Adrenal gland (tissue), 19 donors: ENCODE measurements at places on chromosomes 7 and 10.

GRCh38 chr10:77299320-77299719 lies 338.3 kb downstream of the KCNMA1 start:
- no peak overlapping the region for H3K27ac ChIP-seq
- no peaks in the 10 kb centered on the region for H3K4me1 ChIP-seq
- H3K4me3 ChIP-seq = no peak overlapping the region

- no peak for DNase-seq
- H3K36me3 ChIP-seq = no peaks in the 10 kb centered on the region
- H3K4me1 ChIP-seq = no peaks in the 10 kb centered on the region
- H3K4me3 ChIP-seq = no peak overlapping the region
- H3K27ac ChIP-seq = no peak overlapping the region
- H3K27me3 ChIP-seq = no peaks in the 10 kb centered on the region
These were observed 29.7 kb downstream of the STMP1 start for GRCh38 chr7:135692055-135692454.

DNA sequence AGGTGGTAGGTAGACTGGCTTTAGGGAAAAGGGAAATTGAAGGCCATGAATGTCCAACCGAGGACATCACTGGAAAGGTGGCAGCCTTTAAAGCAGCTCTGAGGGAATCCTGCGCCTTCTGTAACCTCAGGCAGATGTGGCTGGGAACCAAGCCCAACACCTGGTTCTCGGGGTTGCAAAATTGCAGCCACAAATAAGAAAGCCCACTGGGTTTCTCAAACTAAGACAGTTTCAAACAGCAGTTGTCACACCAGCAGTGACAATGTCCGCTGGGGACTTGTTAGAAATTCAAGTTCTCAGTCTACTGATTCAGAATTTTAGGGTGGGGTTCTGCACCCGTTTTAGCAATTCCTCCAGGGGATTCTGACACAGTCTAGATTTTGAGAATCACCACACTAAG lies 42.7 kb upstream of the STEAP1B start:
- DNase-seq = no peak
- no peak overlapping the region for H3K4me3 ChIP-seq
- no peak overlapping the region for H3K27ac ChIP-seq
- no peaks in the 10 kb centered on the region for H3K4me1 ChIP-seq
- H3K27me3 ChIP-seq = peaks cover 2% of the 10 kb centered on the region
- H3K36me3 ChIP-seq = no peaks in the 10 kb centered on the region

GRCh38 chr7:131170440-131171271 lies 157.0 kb upstream of the MKLN1 start:
- H3K4me3 ChIP-seq = no peak overlapping the region
- H3K36me3 ChIP-seq = no peaks in the 10 kb centered on the region
- no peak for DNase-seq
- H3K4me1 ChIP-seq = no peaks in the 10 kb centered on the region
- no peak overlapping the region for H3K27ac ChIP-seq

GRCh38 chr7:129210989-129211312 lies 13.9 kb upstream of the AHCYL2 start:
- no peak overlapping the region for H3K27ac ChIP-seq
- no peaks in the 10 kb centered on the region for H3K4me1 ChIP-seq
- no peaks in the 10 kb centered on the region for H3K27me3 ChIP-seq
- H3K4me3 ChIP-seq = no peak overlapping the region
- DNase-seq = no peak

DNA sequence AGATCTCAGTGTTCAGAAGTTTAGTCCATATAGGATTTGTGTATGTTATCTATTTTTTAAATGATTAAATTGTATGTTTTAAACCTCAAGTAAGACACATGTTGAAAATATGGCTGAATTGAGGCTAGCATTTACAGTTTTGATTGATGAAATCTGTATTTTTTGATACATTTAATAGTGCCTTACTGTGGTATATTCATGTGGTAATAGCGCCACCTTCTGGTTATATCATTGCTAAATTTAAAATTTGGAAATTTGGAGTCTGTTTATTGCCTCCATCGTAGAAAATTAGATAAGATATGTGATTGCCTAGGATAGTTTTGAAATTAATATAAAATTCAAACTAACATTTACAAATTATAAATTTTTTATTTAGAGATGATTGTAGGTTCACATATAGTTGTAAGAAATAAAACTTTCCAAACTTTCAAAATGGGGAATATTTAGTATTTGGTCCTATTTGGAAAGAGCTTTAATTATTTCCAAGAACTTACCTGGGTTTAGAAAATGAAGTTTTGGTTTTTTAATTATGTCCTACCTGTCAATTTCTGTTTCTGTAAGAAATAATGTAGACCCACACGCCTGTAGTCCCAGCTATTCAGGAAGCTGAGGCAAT lies 19.1 kb upstream of the ARMS2 start:
- H3K27me3 ChIP-seq = no peaks in the 10 kb centered on the region
- H3K27ac ChIP-seq = no peak overlapping the region
- H3K36me3 ChIP-seq = no peaks in the 10 kb centered on the region

- H3K27me3 ChIP-seq = peaks cover 20% of the 10 kb centered on the region
- H3K36me3 ChIP-seq = no peaks in the 10 kb centered on the region
- DNase-seq = no peak
- H3K4me1 ChIP-seq = no peaks in the 10 kb centered on the region
- no peak overlapping the region for H3K27ac ChIP-seq
- H3K4me3 ChIP-seq = no peak overlapping the region
These were observed 11.4 kb downstream of the ATG9B start for GRCh38 chr7:151012911-151013347.

GRCh38 chr7:2645274-2645868 lies 13.6 kb downstream of the TTYH3 start:
- no peaks in the 10 kb centered on the region for H3K27me3 ChIP-seq
- no peak overlapping the region for H3K27ac ChIP-seq
- peaks cover 21% of the 10 kb centered on the region for H3K4me1 ChIP-seq
- no peak overlapping the region for H3K4me3 ChIP-seq

GRCh38 chr10:122316224-122316884 lies 45.3 kb downstream of the BTBD16 start:
- H3K4me1 ChIP-seq = peaks cover 2% of the 10 kb centered on the region
- no peaks in the 10 kb centered on the region for H3K27me3 ChIP-seq
- no peak for DNase-seq
- no peaks in the 10 kb centered on the region for H3K36me3 ChIP-seq
- H3K4me3 ChIP-seq = no peak overlapping the region
